ENCODE measurements at places on chromosomes 7 and 10.
A peak's percentile ranks its signal among the peaks of the same experiment; 100 is the strongest.

DNA sequence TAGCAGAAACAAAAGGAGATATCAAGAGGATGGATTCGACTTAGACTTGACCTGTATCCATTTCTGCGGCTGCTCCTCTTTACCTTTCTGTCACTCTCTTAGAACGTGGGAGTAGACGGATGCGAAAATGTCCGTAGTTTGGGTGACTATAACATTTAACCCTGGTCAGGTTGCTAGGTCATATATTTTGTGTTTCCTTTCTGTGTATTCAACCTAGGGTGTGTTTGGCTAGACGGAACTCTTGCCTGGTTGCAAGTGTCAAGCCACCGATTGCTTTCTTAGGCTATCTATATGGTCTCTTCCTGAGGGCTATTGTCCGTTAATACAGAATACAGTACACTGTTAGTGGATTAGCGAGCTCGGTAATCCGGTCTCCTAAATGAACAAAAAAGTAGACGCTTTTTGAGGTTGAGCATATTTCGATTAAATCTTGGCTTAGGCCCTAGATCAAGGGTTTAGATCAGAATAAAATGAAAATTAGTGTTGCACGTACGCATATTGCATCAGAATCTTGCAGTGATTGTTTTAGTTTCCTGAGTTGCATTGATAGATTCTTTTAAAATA, 1.2 kb downstream of the PTEN start:
- DNase-seq: no peak

GRCh38 chr10:116026315-116026714, 246.7 kb downstream of the GFRA1 start:
- peak; percentile 8 for DNase-seq

DNA sequence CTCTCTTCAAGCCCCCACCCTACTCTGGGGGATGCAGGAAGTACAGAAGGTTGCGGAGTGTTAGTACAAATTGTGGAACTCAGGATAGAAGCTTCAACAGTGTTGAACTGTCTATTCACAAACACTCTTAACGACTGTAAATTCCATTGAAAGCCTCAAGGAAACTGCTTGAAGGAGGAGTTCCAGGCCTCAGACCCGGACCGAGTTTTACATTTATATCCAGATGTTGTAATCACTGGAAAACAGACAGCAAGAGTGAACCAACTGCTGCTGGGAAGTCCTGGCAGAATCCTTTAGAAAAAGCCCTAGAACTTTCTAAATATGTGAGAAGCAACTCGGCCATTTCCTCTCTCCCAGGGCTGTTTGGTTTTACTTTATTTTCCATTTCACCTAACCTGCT, 84.1 kb upstream of the LRRC18 start:
- no peak for DNase-seq

- no peak for DNase-seq
These were observed 52.7 kb upstream of the C10orf90 start for GRCh38 chr10:126723226-126723625.

GRCh38 chr10:26787362-26787761, 73.4 kb downstream of the ABI1 start:
- DNase-seq: no peak

DNA sequence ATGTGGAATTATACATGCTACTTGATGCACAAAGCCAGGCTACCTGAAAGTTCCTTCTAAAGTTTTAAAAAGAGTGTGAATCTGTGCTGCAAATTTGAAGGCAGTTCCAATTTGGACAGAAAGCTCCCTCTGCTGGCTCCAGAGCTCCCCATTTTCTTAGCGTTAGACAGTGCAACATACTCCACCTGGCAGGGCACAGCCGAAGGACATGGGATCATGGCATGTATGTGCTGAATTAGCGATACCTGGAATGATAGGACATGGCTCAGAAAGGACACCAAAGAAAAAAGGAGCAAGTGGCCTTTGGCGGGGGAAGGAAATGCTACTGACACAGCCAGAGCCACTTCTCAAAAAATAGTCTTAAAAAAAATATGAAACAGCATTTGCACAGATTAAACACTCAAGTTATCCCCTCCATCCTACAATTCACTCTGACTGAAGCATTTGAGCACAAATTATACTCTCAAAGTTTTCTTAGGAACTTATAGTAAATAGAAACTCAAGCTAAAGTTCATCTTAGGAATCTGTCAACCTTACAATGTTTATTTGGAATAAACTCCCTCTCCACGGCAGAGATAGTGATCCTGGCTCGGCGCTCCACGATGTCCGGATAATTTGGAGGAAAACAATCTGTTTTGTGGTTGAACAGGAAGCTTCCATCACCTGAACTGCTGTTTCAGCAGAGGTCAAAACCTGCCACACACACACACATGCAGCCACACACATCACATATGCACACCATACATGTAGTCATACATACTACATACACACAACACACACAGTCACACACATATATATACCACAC, 80.0 kb downstream of the C7orf25 start:
- peak; percentile 22 for DNase-seq

- DNase-seq: no peak
These were observed 94.6 kb downstream of the FGFR2 start for GRCh38 chr10:121503587-121504051.

GRCh38 chr7:66804001-66804400, 63.5 kb downstream of the RABGEF1 start:
- no peak for DNase-seq

- no peak for DNase-seq
These were observed 2.0 kb downstream of the LDB3 start for GRCh38 chr10:86670290-86670811.

- DNase-seq: no peak
These were observed 38.4 kb upstream of the PHYHIPL start for GRCh38 chr10:59138052-59138451.
